ENCODE measurements at places on chromosomes 1 and 21.

GRCh38 chr1:62040973-62041372 lies 153.7 kb upstream of the L1TD1 start:
- DNase-seq = no peak

DNA sequence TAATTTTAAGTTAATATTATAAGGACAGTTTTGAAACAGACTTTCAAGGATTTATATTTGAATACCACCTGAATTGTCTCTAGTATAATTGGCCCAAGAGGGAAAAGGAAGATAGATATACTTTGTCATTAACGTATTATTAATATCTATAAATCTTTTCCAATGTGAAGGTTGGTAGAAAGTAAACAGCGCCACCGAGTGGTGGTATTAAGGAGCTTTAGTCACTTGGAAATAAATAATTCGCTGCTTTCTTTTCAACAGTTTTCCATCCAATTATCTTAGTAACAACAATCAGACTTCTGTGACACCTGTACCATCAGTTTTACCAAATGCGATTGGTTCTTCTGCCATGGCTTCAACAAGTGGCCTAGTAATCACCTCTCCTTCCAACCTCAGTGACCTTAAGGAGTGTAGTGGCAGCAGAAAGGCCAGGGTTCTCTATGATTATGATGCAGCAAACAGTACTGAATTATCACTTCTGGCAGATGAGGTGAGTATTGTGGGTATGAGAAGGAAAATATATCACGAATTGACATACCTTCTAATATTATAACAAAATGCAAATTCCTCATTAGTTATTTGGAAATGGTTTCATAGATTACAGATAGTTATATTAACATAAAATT lies 37.7 kb downstream of the SH3GLB1 start:
- DNase-seq = no peak

GRCh38 chr1:178565586-178565985 lies 52.7 kb downstream of the TEX35 start:
- no peak for DNase-seq

DNA sequence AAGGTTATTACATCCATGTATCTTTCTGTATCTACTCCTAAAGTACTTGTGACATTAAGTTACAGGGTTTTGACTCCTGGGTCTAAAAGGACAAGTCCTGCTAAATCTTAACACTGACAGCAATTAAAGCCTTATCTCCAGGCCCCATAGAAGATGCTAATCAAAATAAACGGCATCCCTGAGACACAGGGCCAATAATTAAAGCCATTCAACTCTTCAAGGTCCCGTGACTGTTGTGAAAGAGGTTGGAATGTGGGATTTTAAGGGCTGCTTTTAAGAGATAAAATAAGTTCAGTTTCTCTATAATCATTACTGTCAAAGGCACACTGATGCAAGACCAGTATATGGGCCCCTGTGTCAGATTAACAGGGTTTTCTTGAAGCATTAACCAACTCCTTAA lies 8.3 kb downstream of the DNAI4 start:
- DNase-seq = no peak

GRCh38 chr21:26115305-26115704 lies 55.3 kb downstream of the APP start:
- DNase-seq = no peak

- DNase-seq = peak; percentile 68
Measured at GRCh38 chr1:86515597-86515996, 31.3 kb upstream of the CLCA4 start.

- DNase-seq = no peak
Measured at GRCh38 chr1:193325042-193325441, 138.6 kb upstream of the B3GALT2 start.

GRCh38 chr1:162235241-162235800 lies 141.3 kb downstream of the SPATA46 start:
- no peak for DNase-seq

DNA sequence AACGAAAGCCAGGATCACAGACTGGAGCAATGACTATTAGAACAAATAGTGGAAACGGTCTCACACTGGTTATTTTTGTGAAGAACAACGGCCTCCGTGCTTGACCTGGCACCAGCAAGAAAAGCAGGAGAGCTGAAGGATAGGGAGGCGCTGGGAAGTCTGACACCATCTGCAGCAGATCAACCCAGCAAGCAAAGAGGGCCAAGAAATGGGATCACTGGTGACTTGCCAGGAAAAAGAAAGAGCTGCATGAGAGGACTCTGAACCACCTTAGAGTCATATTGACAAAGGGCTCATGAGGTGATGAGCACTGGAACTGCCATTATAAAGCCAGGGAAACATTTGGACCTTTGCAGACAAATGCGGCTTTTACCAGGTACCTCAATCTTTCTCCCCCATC lies 25.0 kb downstream of the MTOR start:
- no peak for DNase-seq

GRCh38 chr1:19472174-19472573 lies 13.2 kb downstream of the CAPZB start:
- DNase-seq = no peak

GRCh38 chr1:115222616-115223402 lies 115.2 kb downstream of the NGF start:
- no peak for DNase-seq

GRCh38 chr1:6928106-6928885 lies 143.0 kb downstream of the CAMTA1 start:
- DNase-seq = no peak

- peak; percentile 93 for DNase-seq
Measured at GRCh38 chr1:202192770-202193613, 607 bp upstream of the LGR6 start.

All from posterior cingulate gyrus (tissue), 11 donors.